Stimulated activated CD4-positive, alpha-beta T cell treated with anti-CD3 and anti-CD28 coated beads, Interleukin-1b, Interleukin-23, amount 100 ng/mL, for 48 hours (primary cell): ENCODE measurements at places on chromosomes 1 and 21.
A peak's percentile ranks its signal among the peaks of the same experiment; 100 is the strongest.

DNA sequence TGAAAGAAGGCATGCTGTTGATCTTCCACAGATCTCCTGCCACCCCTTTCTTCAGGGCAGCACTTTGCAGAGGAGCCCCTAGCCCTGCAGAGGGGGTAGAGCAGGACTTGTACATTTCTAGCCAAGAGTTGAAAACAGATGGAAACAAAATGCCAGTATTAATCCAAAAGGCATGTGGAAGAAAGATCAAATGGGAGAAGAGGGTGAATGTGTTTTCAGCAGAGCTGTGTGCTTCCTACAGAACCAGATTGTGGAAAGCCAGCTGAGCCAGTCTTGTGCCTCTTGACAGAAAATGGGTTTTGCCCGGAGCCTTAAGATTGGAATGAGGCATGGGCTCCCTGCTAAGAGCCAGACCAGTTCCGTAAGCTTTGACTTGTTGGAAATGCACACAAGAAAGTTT is 105.2 kb upstream of the TSPAN2 start:
- DNase-seq, result no peak

GRCh38 chr1:55044617-55045397 is 5.5 kb downstream of the PCSK9 start:
- DNase-seq, result no peak

DNA sequence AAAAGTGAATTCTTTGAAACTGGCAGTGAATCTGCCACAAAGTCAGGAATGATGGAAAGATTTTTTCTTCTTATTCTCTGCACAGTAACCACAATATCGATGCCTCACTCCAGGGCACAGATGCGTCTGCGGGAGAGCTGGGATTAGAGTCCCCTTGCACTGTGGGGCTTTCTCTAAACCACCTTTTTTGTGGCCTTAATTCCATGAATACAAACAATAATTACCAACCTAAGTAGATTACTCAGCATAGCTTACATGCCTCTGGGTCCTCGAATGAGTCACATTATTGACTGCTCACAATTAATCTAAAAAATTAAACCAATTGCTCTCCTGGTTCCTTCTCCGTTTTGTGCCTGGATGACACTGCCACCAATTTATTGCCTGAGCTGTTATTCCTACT is 125.8 kb downstream of the KAZN start:
- DNase-seq, result no peak

DNA sequence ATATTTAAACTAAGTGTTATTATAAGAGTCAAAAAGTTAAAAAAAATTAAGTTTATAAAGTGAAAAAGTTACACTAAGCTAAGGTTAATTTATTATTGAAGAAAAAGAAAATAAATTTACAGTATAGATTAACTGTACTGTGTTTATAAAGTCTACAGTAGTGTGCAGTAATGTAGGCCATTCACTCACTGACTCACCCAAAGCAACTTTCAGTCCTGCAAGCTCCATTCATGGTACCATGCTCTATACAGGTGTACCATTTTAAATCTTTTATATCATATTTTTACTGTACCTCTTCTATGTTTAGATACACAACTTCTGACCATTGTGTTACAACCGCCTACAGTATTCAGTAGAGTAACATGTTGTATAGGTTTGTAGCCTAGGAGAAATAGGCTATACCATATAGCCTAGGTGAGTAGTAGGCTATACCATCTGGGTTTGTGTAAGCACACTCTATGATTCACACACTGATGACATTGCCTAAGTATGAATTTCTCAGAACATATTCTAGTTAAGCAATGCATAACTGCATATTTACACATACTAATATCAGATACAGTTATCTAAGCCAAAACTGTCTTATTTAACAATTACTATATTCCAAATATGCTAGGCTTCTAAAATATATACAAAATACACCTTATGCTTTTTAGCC is 80.6 kb upstream of the GFI1 start:
- no peak for DNase-seq

- no peak for DNase-seq
Measured at GRCh38 chr1:12038356-12039163, 19.3 kb downstream of the MIIP start.

GRCh38 chr1:227240983-227241382 is 77.3 kb downstream of the CDC42BPA start:
- DNase-seq, result no peak

- peak; percentile 73 for DNase-seq
Measured at GRCh38 chr21:43718872-43719747, at the start of gene PDXK. PDXK (plus strand) TSS chr21:43719129; CDS start chr21:43719295, 166 bp downstream.

- DNase-seq, result no peak
Measured at GRCh38 chr1:23244256-23244761, 27.0 kb upstream of the HTR1D start.

GRCh38 chr1:192589813-192590212 is 14.2 kb downstream of the RGS1 start:
- no peak for DNase-seq

- no peak for DNase-seq
Measured at GRCh38 chr1:30645807-30646206, 77.6 kb downstream of the MATN1 start.
